ENCODE measurements at places on chromosomes 3 and 15.

DNA sequence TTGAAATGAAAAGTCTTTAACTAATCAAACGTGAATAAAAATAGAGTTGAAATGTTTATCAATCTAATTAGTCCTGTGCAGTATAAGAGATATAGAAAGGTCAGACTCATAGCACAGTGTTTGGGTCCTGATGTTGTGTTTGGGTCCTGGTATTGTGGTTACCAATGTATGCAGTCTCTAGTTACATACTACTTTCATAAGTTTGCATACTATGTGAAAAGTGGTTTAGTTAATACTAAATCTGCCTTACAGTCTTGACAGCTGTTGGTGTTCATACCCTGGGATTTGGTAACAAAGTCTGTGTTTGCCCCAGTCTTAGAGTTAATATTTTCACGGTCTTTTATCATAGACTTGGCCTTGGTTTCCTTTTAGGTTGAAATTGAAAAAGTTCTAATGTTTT lies 41.7 kb downstream of the KIF15 start:
- DNase-seq: no peak

GRCh38 chr3:10757021-10757820 lies 58.8 kb upstream of the SLC6A11 start:
- DNase-seq: no peak

- DNase-seq: no peak
Measured at GRCh38 chr3:13317596-13318320, 102.4 kb downstream of the NUP210 start.

- DNase-seq: no peak
Measured at GRCh38 chr15:90879730-90880366, 4.5 kb upstream of the FES start.

DNA sequence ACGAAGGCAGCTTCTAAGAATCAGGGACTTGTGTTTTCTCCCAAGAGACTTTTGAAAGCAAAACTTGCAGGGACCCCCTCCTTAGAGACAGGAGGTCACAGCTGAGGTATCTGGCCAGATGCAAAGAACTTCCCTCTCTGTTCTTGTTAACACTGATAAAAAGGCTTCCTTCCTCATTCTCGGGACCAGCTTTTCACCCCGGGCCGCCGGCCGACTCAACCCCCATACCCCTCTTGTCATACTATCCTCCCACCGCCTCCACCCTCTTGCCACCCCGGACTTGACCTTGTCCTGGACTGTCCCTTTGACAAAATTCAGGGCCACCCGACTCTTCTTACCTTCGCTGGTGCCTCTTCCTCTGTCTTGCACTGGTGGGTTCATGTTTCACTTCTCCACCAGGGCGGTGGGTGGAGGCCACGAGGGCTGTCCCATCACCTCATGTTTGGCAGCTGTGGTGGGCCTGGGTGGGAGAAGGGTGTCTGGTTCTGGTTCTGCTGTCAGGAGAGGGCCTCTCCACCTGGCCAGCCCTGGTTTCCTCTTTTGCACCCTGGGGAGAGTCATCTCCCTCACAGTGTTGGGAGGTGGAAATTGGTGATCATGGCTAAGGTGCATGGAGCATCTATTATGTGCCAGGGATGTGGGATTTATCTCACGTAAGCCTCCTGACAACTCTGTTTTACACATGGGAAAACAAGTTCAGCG lies 32.5 kb downstream of the BHLHE40 start:
- no peak for DNase-seq

- DNase-seq: no peak
Measured at GRCh38 chr15:48109856-48110531, 10.8 kb upstream of the SLC24A5 start.

- DNase-seq: no peak
Measured at GRCh38 chr3:41095702-41096101, 103.6 kb upstream of the CTNNB1 start.

- no peak for DNase-seq
Measured at GRCh38 chr3:89246326-89246725, 138.9 kb downstream of the EPHA3 start.

DNA sequence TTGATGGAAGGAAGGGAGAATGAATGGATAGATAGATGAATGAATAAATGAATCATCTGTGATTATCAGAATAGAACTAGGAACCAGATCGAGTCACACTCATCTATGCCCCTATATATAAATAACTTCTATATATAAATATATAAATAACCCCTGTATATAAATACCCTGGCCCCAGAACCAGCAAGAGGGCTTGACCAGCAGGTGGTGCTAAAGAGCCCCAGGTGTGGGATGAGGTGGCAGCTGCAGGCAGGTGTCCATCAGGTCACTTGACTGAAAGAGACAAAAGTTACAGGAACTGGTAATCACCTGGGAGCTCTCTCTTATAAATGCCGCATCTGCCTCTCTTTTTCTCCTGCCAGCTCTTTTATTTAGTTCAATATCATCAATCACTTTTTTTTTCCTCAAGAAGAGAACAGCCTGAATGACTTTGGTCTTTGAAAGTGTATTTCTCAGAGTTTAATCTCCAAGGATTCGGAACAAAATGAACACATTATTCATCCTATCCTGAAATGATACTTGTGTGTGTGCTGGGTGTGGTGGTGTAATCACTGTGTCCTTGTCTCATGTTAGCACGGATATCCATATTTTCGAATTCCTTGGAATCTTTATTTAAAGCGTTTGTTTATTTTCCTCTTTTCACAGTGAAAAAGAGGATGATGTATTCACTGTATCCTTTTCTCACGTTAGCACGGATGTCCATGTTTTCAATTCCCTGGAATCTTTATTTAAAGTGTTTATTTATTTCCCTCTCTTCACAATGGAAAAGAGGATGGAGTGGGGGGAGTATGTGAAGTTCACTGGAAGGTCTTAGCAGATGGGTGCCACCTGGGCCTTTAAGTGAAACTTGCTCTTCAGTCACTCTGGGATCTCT lies 35.4 kb upstream of the ATG7 start:
- peak; percentile 88 for DNase-seq

DNA sequence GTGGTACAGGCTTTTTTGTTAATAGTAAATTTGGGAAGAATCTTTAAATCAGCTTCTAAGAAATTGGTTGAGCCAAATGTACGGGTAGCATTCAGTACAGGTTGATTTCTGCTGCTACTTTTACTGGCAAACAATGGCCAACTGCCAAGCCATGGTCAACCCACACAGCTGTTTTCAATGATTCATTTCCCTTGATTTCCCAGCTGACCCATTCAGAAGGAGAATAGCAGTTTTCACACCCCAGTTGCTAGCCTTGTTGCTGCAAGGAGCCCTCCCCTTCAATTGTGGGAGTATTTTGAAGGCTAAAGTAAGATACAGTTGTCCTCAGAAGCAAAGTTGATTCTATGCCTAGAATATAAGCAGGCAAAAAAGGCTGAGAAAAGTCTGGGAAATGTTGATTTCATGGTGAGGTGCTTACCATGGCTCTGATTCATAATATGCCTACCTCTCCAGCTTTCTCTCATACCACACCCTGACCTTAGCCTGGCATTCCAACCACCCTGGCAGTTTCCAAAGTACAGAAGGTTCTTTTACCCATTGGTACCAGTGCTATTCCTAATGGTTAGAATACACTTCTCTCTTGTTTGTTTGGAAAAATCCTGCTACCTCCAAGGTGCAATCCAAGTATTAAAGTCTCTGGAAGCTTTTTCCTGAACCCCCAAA lies 320.3 kb upstream of the TGFBR2 start:
- peak; percentile 37 for DNase-seq

- no peak for DNase-seq
Measured at GRCh38 chr3:105598042-105598796, 231.5 kb downstream of the ALCAM start.

DNA sequence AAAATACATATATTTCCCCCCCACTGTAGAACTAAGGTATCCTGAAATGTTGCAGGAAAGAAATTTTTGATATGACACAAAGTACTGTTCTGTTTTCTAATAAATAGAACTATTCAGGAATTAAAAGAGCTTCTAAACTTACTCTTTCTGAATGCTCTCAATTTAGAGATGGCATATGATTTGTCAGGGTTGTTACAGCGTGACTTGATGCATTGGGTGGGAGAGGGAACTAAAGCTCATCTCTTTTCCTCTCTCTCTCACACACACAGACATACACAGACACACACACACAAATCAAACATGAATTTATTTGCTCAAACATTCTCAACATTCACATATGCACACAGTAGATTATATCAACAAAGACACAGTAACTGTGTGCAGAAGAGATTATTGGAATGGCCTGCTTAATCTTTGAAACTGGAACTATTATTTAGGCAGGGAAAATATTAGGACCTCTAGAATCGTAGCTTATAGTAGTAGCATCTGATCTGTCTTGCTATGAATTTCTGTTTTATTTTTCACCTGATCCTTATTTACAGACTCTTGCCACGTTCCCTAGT lies 807.4 kb upstream of the GBE1 start:
- DNase-seq: no peak

DNA sequence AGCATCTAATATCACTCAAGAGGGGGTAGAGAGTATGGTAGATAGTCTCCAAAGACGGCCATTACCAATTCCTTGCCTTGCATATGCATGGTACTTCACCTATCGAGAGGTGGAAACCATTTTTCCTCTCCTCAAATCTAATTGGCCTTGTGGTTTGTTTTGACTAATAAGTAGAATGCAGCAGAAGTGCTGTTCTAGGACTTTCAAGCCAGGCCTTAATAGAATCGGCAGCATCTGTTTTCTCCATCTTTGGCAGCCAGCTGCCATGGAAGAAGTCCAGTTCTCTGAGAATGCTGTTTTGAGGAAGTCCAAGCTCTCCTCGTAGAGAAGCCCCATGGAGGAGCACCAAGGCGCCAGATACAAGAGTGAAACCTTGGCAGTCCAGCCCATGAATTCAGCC lies 59.1 kb upstream of the RASGRP1 start:
- DNase-seq: no peak

- no peak for DNase-seq
Measured at GRCh38 chr3:10435850-10436249, 69.5 kb downstream of the ATP2B2 start.

GRCh38 chr3:139627759-139628158 lies 50.0 kb downstream of the NMNAT3 start:
- DNase-seq: no peak

DNA sequence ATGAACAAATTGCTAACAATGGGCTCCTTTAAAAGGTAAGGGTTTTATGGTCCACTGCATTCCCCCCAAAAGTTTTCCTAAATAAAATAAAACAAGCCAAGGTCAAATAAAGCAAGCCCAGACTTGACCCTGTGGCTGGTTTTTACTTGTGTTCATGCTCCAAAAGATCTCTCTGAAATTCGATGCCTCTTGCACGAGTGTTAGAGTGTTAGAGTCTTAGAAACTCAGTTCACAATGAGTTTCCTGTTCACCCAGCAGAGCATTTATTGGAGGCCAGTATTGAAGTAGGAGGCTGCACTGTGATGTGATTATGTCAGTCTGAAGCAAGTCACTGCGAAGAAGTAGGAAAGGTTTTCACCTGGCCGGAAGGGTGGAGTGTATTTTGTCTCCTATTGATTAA lies 59.9 kb upstream of the LRTM1 start:
- DNase-seq: no peak

DNA sequence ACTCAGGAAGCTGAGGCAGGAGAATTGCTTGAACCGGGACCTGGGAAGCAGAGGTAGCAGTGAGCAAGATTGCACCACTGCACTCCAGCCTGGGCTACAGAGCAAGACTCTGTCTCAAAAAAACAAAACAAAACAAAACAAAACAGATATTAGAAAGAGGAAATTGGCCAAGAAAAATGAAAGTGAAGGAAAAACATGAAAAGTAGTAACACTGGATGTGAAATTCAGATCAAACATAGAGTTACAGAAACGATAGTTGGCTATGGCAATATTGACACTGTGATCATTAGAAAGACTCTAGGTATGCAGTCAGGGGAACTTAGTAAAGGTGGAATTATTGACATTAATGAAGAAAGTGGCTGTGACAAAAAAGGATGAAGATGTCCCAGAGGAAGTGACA lies 13.2 kb upstream of the TIPARP start:
- DNase-seq: no peak

DNA sequence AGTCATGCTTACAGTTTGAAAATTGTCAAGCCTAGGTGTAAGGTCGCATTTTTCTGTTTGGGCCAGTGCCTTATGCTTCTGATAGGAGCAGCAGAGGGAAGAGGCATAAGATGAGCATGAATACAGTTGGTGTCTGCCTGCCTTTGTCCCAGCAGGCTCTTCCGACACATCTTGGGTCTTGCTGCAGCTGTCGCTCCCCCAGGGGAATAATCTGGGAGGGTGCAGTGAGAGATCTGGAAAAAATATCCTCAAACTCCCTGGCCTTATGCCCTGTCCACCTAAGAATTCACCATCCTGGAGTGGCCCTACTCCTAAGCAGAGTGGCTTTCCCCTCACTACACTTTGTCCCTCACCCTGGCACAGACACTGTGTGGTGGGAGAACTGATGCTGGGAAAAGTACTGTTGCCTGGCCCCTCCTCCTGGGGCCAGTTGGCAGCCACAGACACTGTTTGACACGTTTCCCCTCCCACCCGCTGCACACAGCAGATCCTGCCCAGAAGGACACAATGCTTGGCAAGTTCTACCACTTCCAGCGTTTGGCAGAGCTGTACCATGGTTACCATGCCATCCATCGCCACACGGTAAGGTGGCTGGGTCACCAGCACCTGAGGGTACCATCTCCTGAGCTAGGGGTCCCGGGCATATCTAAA lies 21.1 kb upstream of the RHO start:
- DNase-seq: no peak

GRCh38 chr3:150414258-150414657 lies 6.2 kb downstream of the TSC22D2 start:
- no peak for DNase-seq

- DNase-seq: no peak
Measured at GRCh38 chr15:65629548-65629947, 7.8 kb downstream of the SLC24A1 start.

GRCh38 chr15:63246691-63247469 lies 30.5 kb upstream of the APH1B start:
- no peak for DNase-seq

DNA sequence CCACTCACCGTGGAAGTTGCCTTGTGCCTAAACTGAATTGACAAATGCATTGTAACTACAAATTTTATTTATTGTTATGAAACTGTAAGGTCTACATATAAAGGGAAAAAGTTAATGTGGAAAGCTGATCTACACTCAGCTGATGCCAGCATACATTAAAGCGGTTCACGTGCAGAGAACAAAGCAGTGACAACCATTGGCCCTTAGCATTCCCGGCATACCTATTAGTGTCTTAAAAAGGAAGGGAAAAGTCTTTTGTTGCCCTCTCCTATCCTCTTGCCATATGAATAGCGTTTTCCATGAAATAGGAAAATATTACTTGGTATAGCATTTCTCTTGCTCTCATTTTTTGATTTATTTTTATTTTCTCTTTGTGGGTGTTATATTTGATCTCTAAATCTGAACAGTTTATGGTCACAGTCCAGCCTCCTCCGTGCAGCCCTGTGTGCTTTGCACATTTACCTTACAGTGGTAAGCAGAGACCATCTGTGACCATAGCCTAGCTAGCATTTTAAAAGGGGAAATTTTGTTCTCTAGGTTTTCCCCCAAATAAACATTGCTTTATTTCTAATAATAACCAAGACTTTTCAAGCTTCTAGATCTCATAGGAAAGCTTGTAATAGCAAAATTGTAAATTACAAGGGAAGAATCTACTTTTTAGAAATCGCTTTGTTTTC lies 89.7 kb upstream of the CGNL1 start:
- no peak for DNase-seq

All from activated CD4-positive, alpha-beta T cell treated with anti-CD3 and anti-CD28 coated beads, Interleukin-2, amount 50 U/mL, for 48 hours (primary cell).